ENCODE measurements at places on chromosomes 1 and 21.

GRCh38 chr1:77468257-77468948 is 186.6 kb downstream of the AK5 start:
- DNase-seq = no peak

DNA sequence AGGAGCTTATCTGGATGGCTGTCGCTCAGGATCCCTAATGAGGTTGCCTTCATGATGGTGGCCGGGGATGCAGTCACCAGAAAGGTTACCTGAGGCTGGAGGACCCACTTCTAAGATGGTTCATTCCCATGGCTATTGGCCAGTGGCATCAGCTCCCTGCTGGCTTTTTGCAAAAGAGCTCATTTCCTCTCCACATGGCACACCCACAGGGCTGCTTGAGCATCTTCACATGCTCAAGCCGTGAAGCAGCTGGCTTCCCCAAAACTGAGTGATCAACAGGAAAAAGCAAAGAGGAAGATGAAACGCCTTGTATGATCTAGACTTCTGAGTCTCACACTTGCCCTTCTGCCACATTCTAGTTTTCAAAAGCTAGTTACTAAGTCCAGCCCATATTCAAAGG is 124.6 kb upstream of the CXADR start:
- DNase-seq = no peak

- no peak for DNase-seq
These were observed 42.2 kb upstream of the WNT4 start for GRCh38 chr1:22184892-22185612.

- DNase-seq = no peak
These were observed 12.6 kb downstream of the C1orf115 start for GRCh38 chr1:220702733-220703270.

- no peak for DNase-seq
These were observed 22.2 kb downstream of the MAPKAPK2 start for GRCh38 chr1:206706806-206707366.

DNA sequence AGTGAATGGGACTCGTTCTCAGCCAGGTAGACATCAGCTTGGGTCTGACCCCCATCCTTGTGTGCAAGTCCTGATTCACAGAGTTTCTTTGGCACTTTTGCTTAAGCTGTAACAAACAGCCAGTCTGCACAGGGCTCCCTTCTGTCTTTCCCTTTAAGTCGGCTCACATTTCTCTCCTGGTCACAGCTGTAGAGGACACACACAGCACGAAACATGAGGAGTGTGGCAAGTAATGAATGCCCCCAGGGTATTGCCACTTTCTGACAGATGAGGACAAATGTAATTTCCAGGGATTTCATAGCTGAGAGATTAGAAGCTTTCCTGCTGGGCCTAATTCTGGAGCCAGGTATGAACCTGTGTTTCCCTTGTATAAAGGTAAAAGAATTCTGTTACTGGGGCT is 423.5 kb downstream of the KIF26B start:
- no peak for DNase-seq

GRCh38 chr1:172402878-172403569 is 17.5 kb upstream of the C1orf105 start:
- DNase-seq = no peak

GRCh38 chr1:41678111-41678878 is 193.8 kb upstream of the EDN2 start:
- peak; percentile 42 for DNase-seq

DNA sequence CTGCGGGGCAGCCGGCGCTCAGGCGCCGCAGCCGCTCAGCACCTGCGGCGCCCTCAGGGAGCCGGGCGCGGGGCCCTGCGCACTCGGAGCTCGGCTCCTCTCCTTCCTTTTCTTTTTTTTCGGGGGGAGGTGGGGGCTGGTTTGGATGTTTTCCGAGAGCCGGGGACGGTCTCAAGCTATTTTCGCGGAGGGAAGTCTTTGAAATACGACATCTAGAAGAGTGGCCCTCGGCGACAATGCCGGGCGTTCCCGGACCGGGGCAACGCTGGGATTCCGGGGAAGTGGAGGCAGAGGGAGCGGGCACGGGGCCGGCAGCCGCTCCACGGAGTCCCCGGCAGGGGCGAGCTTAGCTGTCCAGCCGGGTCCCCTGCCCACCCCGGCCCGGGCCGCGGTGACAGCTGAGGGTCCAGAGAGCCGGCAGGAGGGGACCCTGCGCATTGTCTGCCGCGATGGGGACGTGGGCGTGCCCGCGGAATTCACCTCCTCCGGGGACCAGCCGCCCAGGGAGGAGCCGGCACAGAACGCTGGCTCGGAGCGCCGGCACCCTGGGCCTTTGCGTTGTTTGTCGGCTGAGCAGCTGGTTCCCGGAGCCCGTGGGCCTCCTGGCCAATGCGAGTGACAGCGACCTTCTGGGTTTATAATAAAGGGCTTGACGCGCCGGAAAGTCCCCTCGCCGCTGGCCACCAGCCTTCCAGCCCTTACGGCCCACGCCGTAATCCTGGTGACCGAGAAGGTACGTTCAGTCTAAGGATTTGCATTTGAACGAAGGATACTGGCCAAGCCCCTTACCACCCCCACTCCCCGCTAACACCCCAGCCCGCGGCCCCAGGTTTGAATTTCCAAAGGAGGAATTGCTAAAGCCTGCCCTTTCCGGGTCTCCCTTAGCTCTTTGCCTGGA is 582 bp downstream of the SLC37A1 start:
- DNase-seq = no peak

GRCh38 chr1:86085741-86086409 is 70.7 kb downstream of the COL24A1 start:
- DNase-seq = no peak

DNA sequence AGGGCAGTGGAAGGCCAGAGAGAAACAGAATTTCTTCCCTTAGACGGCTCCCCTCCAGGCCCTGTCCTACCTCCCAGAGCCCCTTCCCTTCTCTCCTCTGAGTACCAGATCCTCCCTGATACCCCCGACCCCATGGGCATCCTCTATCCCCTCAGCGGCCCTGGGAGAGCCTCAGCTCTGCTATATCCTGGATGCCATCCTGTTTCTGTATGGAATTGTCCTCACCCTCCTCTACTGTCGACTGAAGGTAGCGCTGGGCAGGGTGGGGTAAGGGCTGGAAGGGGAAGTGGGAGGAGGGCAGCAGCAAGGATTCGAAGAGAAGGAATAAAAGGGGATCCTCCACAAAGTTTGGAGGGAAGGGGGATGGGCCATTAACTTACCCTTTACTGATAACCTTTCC is 2.7 kb downstream of the FCER1G start:
- DNase-seq = no peak

GRCh38 chr1:202659541-202659940 is 50.7 kb downstream of the SYT2 start:
- no peak for DNase-seq

DNA sequence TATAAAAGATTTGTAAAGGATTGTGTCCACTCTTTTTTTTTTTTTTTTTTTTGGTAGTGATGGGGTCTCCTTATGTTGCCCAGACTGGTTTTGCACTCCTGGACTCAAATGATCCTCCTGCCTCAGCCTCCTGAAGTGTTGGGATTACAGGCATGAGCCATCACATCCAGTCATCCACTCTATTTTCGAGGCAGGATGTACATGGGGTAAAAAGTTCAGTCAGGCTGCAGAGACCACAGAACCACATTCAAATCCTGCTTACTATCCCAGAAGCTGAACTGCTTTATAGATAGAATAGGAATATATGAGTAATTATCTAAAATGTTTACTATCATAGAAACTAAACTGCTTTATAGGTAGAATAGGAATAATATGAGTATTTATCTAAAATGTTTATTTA is 26.0 kb upstream of the KCNK2 start:
- DNase-seq = no peak

- no peak for DNase-seq
These were observed 2.0 kb upstream of the RCC2 start for GRCh38 chr1:17441265-17441992.

GRCh38 chr1:28803051-28803450 is 8.9 kb upstream of the OPRD1 start:
- DNase-seq = no peak

- no peak for DNase-seq
These were observed 13.4 kb upstream of the ALX3 start for GRCh38 chr1:110083866-110084226.

GRCh38 chr1:202189918-202190715 is 3.5 kb upstream of the LGR6 start:
- DNase-seq = no peak

DNA sequence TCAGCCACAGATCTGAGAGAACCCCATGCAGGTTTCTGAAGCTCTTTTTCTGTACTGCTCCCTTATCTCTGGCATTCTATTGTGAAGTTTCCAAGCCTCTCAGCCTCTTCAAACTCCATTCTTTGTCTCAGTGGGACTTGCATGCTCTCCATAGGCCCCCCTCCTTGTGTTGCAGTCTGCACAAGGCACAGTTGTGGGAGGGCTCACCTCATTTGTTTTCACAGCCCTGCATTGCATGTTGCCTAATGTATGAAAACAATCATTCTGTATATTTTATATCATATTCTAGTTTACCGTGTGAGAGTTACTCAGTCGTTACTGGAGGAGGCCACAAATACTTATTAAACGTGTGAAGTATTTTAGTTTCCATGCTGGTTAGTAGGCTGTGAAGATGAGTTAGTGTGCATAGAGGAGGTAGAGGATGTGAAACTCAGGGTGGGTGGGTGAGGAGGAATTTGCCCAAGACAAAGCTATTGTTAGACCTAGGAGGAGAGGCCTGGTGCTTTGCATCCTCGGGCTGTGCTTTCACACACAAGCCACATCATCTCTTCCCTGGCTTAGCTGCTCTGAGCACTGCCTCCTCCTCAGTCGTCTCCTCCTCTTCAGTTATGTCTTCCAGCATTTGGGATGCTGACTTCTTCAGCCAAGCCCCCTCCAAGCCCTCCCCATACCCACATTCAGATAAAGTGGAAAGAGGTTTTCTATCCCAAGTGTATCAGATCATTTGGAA is 7.8 kb upstream of the CHI3L2 start:
- no peak for DNase-seq

GRCh38 chr21:45618846-45619485 is 24.6 kb upstream of the PCBP3 start:
- DNase-seq = no peak

- peak; percentile 35 for DNase-seq
These were observed 648 bp downstream of the ATP1A1 start for GRCh38 chr1:116373431-116374352.

GRCh38 chr21:45299026-45299863 is 11.6 kb upstream of the POFUT2 start:
- peak; percentile 40 for DNase-seq

GRCh38 chr21:43281661-43282357 is 113.0 kb downstream of the CRYAA start:
- no peak for DNase-seq

DNA sequence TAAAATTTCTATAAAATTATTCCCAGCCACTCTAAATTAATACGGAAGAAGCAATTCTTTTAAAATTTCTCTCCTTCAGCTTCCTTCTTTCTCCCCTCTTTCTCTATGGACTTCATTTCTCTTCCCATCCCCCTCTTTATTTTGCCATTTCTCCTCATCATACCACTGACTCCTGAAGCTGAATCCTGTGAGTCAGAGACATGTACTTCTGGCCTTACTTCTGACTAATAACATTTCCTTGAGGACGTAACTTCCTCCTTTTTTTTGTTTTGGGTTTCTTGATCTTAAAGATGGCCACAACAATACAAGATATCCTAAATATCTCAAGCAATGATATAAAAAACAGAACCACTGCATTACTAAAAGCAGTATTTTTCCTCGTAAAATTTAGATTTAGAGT is 63.6 kb upstream of the DENND1B start:
- no peak for DNase-seq

- DNase-seq = no peak
These were observed 230.2 kb downstream of the PRDM2 start for GRCh38 chr1:13930151-13930550.

GRCh38 chr1:14705824-14706223 is 107.3 kb downstream of the KAZN start:
- no peak for DNase-seq

GRCh38 chr1:220296981-220297380 is 24.7 kb upstream of the RAB3GAP2 start:
- DNase-seq = no peak

GRCh38 chr1:6209661-6210580 is 4.0 kb downstream of the RNF207 start:
- DNase-seq = no peak

- no peak for DNase-seq
These were observed 686 bp downstream of the ARF1 start for GRCh38 chr1:228082918-228083870.

DNA sequence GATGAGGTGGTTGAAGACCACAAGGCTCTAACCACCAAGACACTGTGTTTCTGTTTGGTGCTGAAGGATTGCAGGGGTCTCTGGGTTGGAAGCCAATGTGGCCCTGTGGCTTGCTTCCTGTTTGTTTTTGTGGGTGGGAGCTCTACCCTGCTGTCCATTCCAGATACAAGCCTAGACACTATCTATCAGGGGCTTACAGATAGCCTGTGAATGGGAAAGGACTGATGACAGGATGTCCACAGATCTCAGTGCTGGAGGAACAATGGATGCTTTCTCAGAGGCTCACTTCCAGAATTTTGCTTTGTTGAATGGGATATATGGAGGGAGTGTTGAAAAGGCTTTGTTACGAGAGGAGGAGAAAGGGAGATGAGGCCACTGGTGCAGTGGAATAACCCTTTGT is 69.7 kb downstream of the NOS1AP start:
- DNase-seq = peak; percentile 98

- DNase-seq = no peak
These were observed 209.0 kb upstream of the TMEM51 start for GRCh38 chr1:14944471-14944985.

GRCh38 chr1:53508991-53509666 is 49.9 kb downstream of the DMRTB1 start:
- no peak for DNase-seq

- no peak for DNase-seq
These were observed 2.5 kb downstream of the EPHA2 start for GRCh38 chr1:16153096-16153998.

- DNase-seq = no peak
These were observed 115.5 kb downstream of the PTPN14 start for GRCh38 chr1:214435867-214436266.

- DNase-seq = no peak
These were observed 159.4 kb upstream of the ATP1B1 start for GRCh38 chr1:168947041-168947440.

DNA sequence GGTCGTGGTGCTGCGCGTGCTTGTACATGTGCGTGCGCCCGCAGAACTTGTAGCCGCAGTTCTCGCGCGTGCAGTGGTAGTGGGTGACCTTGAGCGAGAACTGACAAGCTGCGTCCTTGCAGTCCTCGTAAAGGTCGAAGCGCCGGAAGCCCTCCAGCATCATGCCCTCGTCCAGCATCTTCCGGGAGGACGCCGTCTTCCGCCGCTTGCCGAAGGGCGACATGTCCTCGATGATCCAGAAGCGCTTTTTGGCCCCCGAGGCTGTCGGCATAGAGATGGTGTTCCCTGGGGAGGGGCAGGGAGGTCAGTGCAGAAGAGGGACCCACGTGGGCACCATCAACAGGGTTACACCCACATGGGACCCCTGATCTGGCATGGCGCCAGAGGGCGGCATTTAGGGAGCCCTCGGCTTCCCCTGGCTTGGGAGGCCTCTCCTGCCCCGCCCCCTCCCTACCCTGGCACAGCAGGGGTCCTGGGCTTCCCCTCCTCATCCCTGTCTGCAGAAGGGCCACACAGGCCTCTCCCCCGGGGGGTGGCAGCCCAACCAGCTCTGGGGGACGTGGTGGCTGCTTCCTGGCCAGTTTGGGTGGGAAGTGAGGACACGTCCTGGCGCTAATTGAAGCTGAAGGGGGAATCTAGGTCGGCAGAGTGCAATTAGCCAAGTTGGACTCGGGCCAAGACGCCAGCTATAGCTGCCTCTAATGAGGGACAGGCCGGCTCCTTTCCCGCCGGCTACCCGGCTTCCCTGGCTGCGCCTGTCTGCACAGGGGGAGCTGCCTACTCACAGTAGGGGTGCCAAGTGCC is 156.5 kb downstream of the CASZ1 start:
- no peak for DNase-seq

GRCh38 chr1:176416777-176417176 is 46.2 kb upstream of the PAPPA2 start:
- DNase-seq = no peak
